Stimulated activated CD8-positive, alpha-beta memory T cell treated with anti-CD3 and anti-CD28 coated beads, Interleukin-4, amount 100 ng/mL, for 1 hour (primary cell): ENCODE measurements at places on chromosomes 16 and 17.

GRCh38 chr16:78994135-78994745 lies 606.3 kb downstream of the MAF start:
- no peak for DNase-seq

GRCh38 chr16:49354101-49354500 lies 19.5 kb upstream of the C16orf78 start:
- no peak for DNase-seq

GRCh38 chr17:6090253-6090652 lies 20.1 kb downstream of the WSCD1 start:
- no peak for DNase-seq

GRCh38 chr16:86946396-86946795 lies 368.0 kb downstream of the FOXL1 start:
- no peak for DNase-seq

DNA sequence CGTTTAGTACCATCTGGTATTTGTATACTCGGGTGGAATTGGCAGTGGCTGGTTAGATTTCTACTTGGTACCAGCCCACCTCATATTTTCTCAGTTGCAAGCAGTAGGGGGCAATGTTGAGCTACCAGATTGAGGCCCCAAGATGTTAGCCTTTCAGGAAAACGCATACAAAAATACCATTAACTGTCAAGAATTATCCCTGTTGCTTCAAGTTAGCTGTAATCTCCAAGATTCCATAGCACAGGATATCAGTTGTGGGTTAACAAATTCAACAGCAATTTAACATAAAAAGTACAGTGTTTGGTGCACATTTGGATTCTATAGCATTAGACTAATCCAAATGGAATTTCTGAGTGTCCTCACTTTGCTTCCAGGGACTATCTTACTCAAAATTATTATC lies 188.2 kb downstream of the FTO start:
- no peak for DNase-seq

- DNase-seq, result no peak
These were observed at the start of gene GNG13 for GRCh38 chr16:799948-800833. Gene GNG13 (minus strand): TSS chr16:800734. CDS start chr16:799077, 1,657 bp downstream.

- DNase-seq, result no peak
These were observed 246.1 kb downstream of the HS3ST3B1 start for GRCh38 chr17:14547016-14547415.

- DNase-seq, result no peak
These were observed at the start of gene CPHXL2 for GRCh38 chr16:75676909-75677308. Gene CPHXL2 (minus strand): TSS chr16:75677009. CDS start chr16:75676999, 10 bp downstream.

DNA sequence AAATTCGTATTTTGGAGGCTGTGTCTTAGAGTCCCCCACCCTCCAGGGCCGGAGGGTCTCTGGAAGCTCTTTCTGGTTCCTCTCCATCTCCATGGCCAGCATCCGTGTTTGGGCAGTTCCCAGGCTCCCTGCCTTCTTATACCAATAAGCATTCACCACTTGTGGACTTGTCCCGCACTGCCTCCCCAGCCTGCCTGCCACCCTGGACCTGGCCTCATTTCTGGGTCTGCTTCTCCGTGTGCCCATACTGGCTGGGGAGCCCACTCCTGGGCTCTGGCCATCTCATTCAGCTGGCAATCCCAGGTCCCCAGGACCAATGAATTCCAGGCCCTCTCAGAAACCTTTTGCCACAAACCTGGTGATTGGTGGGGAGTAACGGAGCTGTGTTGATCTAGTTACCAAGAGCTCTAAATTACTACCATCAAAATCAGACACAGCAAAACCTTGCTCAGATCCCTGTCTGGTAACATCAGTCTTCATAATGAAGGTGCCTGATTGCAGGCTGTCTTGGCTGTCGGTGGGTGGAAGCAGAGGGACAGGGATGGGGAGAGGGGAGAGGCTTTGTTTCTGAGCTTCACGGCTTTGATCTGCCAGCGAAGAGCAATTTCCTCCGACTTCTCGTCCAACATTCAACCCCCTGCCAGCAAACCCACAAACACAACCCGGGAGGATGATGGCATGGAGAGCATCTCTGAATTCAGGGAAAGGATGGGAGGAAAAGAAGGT lies 27.7 kb upstream of the CRHR1 start:
- no peak for DNase-seq

DNA sequence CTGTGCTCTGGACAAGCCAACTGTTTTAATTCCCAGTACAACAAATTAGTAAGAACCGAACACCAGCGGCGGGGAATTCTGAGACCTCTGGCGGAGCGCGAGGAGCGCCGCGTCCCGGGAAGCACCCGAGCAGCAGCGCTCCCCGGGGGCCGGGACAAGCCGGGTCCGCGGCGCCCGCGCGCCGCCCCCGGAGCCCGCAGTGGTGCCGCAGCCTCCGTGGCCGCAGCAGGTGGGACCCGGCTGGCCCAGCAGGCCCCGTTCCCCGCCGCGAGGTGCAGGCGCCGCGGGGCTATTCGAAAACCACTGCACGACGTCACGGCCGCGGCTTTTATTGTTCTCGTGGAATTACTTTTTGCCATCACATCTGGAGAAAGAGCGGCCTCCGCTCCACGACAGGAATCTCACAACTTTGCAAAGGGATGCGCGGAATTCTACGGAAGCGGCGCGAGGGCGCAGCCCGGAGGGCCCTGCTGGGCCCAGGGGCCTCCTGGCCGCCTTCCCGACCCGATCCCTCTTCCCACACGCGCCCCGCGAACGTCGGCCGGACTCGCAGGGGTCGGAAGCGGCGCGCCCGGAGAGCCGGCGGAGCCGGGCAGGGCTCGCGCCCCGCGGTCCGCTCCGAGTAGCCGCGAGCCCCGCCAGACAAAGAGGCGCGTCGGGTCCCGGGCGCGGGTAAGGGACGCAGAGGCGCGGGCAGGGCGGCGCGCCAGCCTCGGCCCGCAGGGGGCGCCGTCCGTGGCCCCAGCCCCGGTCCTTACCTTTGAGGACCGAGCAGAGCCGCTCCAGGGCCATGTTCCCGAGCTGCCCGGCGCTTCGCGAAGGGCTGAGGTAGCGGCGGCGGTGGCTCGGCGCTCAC lies 696 bp downstream of the NETO2 start:
- DNase-seq, result no peak

GRCh38 chr16:84390131-84390785 lies 21.9 kb downstream of the ATP2C2 start:
- no peak for DNase-seq

- peak; percentile 7 for DNase-seq
These were observed 41.3 kb downstream of the GAS7 start for GRCh38 chr17:10156948-10157607.

- DNase-seq, result no peak
These were observed 711 bp downstream of the ALYREF start for GRCh38 chr17:81890447-81891302.
